ENCODE measurements at places on chromosomes 1 and 21. TPM values are rescaled to one million over a fixed set of nuclear protein-coding genes. Genes with fewer than 3 reads are reported as not detected.

CD1B gene
- total RNA-seq, result 0.13 TPM

- no peak for DNase-seq
Observed at GRCh38 chr1:232263452-232263851, 366.5 kb downstream of the SIPA1L2 start.

DNA sequence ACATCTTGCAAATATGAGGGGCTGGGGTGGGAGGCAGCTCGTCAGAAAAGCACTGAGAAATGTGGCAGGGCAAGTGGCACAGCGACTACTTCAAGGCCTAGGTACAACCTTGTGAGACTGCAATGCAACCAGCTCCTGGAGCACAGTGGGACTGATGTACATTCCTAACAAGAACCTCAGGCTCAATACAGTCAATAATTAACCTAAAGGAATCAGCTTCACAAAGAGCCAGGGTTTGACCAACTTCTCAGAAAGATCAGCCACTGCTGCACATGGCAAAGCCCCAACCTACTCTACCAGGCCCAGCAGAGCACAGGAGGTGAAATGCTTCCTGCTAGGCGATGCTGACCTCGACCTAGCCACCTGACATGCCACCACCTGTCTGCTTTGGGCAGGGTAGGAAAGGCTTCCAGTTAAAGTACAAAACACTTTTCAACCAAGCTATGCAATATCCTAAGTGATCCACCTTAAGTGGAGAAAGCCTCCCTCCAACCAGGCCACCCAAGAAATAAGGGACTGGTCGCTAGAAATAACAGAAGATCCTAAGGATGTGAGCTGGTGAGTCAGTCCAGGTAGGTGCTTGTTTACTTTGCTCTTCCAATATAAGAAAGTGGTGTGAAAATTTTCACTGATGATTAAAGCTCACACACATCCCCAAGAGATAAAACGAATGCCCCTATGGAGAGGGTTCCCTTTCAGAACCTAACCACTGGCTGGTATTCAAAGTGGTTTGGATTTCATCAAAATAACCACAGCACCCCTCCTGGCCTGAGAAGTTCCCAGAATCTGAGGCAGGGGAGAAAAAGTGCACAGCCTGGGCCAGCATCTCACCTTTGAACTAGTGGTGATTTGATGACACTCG lies 2.1 kb downstream of the RIPK4 start:
- no peak for DNase-seq

CCDC17 gene
- total RNA-seq, result 1.3 TPM

- DNase-seq, result no peak
Observed at GRCh38 chr1:21042929-21043605, 133.6 kb downstream of the EIF4G3 start.

DNA sequence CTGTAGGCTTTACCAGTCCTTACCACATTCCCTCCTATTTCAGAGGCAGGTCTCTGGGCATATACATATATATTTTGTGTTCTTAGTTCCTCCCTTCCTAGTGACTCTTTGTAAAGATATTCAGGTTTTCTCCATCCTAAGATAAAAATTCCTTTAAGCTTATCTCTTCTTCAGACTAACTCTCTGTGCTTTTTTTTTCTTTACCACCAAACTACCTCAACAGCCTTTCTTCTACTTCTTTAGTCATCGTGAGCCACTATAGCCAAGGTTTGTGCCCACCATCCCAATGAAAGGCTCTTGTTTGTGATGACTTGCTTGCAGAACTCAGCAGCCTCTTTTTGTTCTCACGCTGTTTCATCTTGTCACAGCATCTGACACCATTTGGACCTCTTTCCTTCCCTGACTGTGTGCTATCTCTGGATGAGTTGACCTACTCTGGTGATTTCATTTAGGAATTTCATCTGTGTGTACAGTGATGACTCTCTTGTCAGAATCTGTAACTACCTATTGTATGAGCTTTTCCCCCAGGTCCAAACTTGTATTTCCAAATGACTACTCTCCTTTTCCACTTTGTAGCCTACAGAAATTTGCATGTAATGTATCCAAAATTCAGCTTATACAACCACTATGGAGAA lies 59.0 kb upstream of the MACF1 start:
- no peak for DNase-seq

DNA sequence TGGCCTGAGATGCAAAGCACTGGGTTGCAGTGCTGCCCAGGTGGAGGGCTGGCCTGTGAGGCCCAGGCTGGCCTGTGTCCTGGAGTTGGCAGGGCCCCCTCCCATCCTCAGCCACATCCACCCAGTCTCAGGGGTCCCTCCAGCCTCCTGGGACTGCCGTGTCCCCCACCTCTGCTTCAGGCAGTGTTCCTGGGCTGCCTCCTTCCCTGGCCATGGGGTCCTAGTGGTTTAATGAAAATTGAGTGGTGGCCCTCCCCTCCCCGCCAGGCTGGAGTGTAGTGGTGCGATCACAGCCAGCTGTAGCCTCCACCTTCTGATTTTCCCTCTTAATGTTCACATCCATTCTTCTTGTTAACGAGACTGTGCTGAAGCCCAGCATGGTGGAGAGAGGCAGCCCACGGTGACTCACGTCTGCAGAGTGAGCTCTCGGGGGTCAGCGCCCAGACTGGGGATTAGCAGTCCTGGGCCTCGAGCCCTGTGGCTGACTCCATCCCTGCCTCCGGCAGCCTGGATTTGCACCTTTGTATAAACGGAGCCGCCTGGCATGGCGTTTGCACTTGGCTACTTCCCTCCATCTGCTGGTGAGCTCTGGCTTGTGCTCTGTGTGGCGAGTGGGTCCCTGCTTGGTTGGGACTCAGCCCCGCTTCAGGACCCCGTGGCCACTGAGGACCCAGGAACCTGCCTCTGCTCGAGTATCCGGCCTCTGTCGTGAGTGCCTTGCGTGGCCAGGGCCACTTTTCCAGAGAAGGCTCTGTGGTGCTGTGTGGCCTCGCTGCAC lies 6.9 kb downstream of the MIB2 start:
- DNase-seq, result peak; percentile 49

ESPN gene
- 0.55 TPM for total RNA-seq

OR14K1 gene
- not detected for total RNA-seq

DNA sequence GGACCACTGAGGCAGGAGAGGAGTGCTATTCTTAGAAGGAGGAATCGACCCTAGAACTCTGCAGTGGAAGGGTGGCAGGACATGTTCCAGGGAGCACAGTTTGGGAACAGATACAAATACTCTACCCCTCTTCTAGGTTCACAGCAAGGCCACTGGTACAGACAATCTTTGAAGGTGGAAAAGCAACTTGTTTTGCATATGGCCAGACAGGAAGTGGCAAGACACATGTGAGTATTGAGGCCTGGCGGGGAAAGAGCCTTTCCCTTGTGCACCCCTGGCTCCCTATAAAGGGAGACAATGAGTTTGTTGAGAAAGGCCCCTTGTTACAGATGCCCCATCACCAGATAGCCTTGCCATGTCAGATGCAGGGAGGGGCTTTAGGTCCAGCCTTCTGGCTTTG lies 17.8 kb downstream of the KIF2C start:
- no peak for DNase-seq

DNA sequence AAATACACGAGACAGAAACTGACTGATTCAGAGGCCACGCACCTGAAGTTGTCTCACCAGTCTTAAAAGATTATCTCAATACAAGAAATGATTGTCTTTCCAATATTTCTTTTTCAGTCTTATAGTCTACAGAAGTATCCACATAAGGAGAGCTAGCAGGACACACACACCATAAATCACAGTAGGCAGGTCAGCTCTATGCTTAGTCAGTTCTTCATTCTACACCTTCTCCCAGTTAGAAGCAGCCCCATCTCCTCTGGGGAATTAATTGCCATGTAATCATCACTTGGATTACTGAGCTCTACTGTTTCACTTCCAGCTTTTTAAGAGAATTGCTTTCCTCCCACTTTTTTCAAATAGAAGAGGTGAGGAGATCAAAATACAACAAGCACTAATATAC lies 59.6 kb downstream of the SMYD3 start:
- DNase-seq, result no peak

DNA sequence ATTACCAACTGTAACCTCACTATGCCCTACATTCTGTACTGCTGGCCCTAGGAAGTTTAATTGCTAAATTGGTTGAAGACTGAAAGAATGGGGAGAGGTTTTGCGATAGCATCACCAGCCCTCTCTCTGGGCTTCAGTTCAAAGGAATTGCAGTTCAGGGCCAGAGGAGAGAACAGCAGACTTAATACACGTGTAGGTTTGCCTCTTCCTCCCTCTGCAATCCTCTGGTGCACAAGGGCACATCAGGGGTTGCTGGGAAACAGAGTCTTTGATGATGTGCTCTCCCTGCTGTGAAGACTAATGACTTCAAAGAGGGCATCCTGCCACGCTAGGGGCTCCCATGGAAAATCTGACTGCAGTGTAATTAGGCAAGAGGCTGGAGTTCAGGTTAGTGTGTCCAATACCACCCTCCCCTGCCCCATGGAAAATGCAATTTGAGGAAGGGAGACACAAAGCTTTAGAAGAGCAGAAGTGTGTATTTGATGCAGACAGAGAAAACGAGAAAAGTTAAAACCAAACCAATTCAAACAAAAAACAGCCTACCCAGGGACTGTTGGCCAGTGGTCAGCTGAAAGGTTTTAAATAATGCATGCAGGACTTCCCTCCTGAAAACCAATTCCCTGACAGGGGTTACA lies 167.9 kb downstream of the ASTN1 start:
- DNase-seq, result no peak

BCL2L15 gene
- 1.2 TPM for total RNA-seq

- peak; percentile 4 for DNase-seq
Observed at GRCh38 chr1:2347896-2348295, 43.5 kb downstream of the MORN1 start.

DNA sequence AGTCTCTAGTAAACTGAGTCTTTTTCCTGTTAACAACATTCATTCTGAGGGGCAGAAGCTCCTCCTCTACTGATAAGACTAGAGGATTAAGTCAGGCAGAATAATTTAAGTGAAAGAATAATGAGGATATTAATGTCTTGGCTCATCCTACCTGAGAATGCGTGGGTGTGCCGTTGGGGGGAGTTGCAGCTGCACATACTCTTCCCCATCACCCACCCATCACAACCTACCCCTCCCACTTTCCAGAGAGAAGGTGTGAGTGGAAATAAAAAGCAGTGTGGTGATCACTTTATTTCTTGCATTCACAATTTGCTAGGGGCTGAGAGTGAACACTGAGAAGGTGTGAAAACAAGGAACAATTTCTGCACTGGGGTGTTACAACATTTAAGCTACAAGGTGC lies 146.8 kb upstream of the MAGI3 start:
- DNase-seq, result no peak

C4BPA gene
- total RNA-seq, result 0.06 TPM

- DNase-seq, result no peak
Observed at GRCh38 chr1:6409733-6410132, 10.0 kb downstream of the HES2 start.

GRCh38 chr1:96400089-96400488 lies 321.5 kb upstream of the PTBP2 start:
- no peak for DNase-seq

DNA sequence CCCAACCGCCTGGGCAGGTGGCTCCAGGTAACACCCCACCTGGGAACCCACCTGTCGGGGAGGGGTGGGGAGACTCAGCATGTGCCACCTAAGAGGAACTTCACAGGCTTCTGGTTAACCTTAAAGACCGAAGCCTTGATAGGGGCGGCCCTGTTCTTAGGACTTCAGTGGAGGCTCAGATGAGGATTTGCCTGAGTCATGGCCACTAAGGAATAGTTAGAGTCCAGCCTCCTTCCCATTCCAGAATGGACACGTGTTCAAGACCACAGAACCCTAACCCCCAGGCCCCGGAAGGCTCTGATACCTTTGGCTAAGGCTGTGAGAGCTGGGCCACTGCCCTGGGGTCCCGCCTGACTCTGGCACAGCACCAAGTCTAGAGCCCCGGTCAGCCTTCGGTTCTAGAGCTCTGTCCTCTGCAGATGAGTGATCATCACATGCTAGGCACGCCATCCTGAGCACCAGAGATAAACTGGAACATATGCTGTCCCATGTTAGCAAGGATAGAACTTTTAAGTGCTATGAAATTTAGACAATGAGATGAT lies 20.3 kb downstream of the PADI6 start:
- no peak for DNase-seq

DNA sequence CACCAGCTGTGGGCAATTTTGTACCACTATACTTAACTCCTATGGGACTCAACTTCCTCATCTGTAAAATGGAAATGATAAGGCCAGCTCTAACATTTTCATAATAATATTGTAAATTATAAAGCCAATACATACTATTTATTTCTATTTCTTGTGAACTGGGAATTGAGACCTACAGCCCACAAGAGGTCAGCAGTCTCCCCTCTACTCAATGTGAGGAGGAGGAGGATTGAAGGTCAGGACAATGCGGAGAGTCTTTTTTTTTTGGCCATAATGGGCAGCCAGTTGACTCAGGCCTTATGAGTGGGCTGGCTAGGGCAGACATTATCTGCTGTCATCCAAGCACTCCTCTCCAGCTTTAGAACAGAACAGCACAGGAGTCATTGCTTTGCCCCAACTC lies 90.5 kb downstream of the NUF2 start:
- DNase-seq, result no peak

- DNase-seq, result no peak
Observed at GRCh38 chr1:41720861-41721410, 197.8 kb downstream of the HIVEP3 start.

HSD3B2 gene
- total RNA-seq, result not detected

KRTAP12-2 gene
- total RNA-seq, result not detected

LRRIQ3 gene
- 0.81 TPM for total RNA-seq

- no peak for DNase-seq
Observed at GRCh38 chr1:116950517-116951199, 40.9 kb downstream of the PTGFRN start.

DNA sequence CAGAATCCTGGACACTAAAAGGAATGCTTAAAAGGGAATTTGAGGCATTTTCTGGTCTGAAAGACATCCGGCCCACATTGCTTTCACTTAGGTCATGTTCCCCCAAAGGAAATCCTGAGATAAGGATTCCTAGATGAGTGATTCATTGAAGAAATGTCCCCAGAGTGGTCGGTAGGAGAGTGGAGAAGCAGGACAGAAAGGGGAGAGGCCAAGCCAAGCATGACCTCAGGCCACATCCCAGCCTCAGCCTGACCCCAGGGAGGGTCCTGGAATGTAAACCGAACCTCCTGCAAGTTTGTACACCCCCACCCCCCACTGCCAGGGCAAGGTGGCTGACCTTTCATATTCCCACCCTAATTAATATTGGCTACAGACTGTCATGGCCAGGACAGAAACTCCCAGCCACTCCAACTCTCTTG lies 16.6 kb downstream of the HIVEP3 start:
- DNase-seq, result peak; percentile 57

DMBX1 gene
- total RNA-seq, result not detected

CHI3L2 gene
- 0.53 TPM for total RNA-seq

GRCh38 chr1:76284842-76285241 lies 210.3 kb downstream of the ST6GALNAC3 start:
- no peak for DNase-seq

GRCh38 chr1:7247791-7248548 lies 462.7 kb downstream of the CAMTA1 start:
- no peak for DNase-seq

- no peak for DNase-seq
Observed at GRCh38 chr21:14096172-14096571, 114.6 kb downstream of the LIPI start.

DNA sequence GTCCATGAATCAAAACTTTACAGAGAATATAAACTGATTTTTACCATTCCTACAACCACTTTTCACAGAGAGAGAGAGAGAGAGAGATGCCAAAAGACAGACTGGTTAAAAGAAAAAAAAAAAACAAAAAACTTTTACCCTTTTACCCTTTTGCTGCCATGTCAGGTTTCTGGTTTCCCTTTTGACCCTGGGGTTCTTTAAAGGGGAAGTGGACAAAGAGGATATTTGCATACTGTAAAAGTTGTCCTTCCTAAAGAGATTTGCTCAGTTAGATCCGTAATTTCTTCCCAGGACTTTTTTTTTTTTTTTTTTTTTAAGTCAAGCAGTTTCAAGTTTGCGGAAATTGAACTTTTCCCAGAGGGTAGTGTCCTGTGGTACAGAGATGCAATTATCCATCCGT lies 287.8 kb upstream of the RGS18 start:
- no peak for DNase-seq
